HepG2 (cell line): ENCODE measurements at places on chromosomes 7 and 10. TPM values are rescaled to one million over a fixed set of nuclear protein-coding genes. Genes with fewer than 3 reads are reported as not detected.

Gene CXCL12
- polyA plus RNA-seq: not detected in 2 replicates

- DNase-seq: no peak
Measured at GRCh38 chr10:132613566-132614348, 76.2 kb downstream of the INPP5A start.

- DNase-seq: no peak
Measured at GRCh38 chr7:157299613-157300368, 37.0 kb upstream of the DNAJB6 start.

DNA sequence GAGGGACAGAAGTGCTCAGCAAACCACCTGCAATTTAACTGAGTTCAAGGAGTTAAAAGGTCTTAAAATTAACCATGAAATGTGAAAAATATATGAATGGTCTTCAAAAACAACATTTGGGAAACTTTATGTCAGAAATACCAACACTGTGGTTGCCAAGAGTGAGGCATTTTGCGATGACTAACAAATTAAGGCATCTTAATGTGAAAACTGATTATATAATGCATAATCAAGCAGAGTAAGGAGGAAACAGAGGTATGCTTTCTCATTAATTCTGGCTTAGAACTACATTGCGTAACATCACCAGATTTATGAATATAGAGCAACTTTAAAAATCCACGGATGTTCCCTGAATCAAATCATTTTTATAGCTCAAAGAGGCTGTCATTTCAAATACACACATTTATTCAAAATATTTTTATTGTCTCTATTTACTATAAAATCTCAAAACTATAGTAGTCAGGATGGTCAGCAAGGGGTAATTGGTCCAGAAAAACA is 335.5 kb downstream of the LRRTM3 start:
- no peak for DNase-seq

Gene C10orf143
- 0.21 and 0.42 TPM in 2 replicates for polyA plus RNA-seq

Gene C10orf67
- polyA plus RNA-seq: not detected in 2 replicates

- no peak for DNase-seq
Measured at GRCh38 chr7:47221826-47222225, 360.1 kb downstream of the TNS3 start.

- DNase-seq: no peak
Measured at GRCh38 chr10:80154978-80155695, 22.6 kb downstream of the PLAC9 start.

- peak; percentile 40 for DNase-seq
Measured at GRCh38 chr7:75740846-75741497, 2.2 kb upstream of the HIP1 start.

- no peak for DNase-seq
Measured at GRCh38 chr10:96686514-96686913, 33.8 kb downstream of the PIK3AP1 start.

Gene GSTO2
- polyA plus RNA-seq: 5.8 and 7.9 TPM in 2 replicates

- DNase-seq: no peak
Measured at GRCh38 chr7:27295236-27295635, 52.6 kb downstream of the EVX1 start.

DNA sequence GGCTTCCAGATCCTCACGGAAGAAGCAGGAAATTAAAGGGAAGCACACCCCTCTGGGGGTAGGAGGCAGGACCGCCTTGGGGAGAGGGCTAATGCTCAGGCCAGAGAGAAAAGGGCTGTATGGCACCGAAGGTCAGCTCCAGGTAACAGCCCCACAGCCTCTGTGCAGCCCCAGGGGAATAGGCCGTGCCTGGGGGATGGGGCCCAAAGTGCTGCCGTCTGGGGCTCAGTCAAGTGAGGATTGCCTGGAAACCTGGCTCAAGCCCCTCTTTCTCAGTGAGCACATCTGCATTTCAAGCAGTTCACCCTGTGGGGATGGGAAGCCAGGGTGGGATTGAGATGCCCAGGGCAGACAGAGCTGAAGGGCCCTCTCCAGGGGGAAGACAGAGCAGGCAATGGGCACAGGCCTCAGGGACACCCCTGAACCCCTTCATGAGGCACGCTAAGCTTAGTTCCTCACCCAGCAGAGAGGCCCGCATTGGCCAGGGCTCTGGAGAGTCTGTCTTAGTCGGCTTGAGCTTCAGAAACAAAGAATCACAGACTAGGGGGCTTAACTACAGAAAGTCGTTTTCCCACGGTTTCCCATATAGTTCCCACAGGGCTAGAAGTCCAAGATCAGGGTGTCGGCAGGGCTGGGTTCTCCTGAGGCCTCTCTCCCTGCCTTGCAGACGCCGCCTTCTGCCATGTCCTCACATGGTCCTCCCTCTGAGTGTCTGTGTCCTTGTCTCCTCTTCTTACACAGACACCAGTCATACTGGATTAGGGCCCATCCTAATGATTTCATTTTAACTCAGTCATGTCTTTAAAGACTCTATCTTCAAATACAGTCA is 118.2 kb downstream of the PTPN20 start:
- DNase-seq: no peak

DNA sequence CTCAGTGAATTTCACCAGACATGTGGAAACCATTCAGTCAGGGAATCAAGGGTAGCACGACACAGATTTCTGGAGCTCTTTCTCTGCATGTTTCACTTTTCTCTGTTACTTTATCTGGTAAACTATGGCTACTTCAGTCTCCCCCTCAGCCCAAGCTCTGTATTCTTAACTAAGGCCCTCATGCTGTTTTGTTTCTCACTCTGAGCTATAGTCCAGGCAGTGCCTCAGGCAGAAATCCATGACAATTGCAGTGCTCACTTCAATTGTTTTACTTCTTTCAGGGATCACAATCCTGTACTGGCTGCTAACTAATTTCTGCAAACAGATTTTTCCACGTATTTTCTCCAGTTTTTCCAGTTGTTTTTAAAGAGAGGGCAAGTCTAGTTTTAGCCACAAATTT is 1599.9 kb upstream of the LRRTM3 start:
- DNase-seq: no peak

DNA sequence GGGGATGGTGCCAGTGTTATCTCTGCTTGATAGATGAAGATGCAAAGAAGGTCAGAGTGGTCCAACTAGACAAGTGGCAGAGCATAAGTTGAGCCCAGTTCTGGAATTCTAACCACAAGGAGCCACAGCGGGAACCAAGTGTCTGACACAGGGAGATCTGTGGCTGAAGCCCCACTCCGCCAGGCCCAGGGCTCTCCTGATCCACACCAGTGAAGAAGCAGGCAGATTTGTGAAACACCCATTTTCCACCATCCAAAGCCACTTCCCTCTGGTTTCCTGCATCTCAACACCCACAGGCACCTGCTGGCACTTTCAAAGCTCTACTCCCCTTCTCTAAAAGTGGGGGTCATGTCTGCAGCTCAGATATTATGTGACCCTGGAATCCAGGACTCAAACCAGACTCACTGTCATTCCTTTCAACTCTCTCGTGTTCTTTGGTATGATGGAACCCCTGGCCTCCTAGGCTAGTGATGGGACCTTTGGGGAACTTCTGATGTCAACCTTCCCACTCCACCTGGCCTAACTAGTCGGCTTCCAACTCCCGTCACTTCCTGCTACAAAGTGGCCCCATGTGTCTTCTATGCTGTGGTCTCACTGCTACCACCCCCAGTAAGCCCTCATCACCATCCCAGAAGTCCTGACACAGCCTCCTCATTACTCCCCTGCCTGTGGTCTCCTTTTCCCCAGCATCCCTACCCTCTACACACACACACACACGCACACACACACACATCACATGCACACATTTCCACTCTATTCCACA is 177.6 kb downstream of the GRID1 start:
- no peak for DNase-seq

GRCh38 chr10:32323051-32323450 is 23.9 kb downstream of the EPC1 start:
- no peak for DNase-seq

DNA sequence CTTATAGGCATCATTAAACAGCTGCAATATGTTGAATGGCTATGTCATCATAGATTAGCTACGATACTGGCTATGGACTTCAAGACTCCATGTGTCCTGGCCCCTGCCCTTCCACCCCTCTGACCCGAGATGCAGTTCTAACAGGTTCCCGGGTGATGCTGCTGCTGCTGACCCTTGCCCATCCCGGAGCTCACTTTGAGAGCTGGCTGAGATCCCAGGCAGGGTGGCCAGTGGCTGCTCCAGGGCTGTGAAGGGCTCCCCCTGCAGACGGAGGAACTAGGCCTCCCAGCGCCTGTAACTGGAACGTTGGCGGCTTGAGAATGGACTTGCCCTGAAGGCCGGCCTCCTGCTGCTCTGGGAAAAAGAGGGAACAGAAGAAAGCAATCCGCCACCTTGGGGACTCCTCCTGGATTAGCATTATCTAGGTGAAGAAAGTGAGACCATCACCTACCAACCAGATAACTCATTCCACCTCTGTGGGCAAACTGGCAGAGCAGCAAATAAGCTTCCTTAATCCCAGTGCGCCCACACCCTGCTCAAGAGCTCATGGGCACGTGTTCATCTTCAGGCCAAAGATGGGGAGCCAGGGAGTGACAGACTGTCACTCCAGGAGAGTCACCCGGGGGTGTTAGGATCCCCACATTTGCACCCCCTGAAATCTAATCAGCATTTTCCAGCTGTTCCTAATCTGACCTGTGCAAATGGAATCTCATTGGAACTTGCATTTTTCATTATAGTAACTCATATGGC is 56.8 kb downstream of the PARP12 start:
- DNase-seq: peak; percentile 48

- DNase-seq: no peak
Measured at GRCh38 chr10:8919280-8919679, 864.8 kb downstream of the GATA3 start.

DNA sequence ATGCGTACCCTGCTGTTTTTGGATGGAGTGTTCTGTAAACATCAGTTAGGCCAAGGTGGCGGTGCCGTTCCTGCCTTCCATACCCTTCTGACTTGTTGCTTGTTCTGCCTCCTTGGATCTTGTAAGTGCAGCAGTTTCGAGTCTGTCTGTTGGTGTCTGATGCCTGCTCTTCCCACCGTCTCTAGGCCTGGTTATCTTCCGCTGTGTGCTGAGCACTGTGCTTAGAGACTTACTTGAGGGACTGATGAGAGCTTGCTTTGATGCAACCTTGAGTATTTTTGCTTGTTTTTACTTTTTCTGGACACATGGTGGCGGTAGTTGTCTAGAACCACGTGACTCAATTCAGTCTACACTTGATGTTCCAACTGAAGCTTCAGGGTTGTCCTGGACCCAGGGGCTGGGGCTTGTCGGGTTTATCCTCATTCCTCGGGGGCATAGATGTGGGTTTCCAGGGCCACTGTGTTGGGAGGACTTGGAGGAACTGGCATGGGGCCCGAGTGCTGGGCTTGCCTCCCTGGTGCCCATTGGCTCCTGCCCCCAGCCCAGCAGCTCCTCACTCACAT is 14.4 kb upstream of the SPRN start:
- peak; percentile 17 for DNase-seq

Gene HDAC9
- polyA plus RNA-seq: 0.05 and 0.09 TPM in 2 replicates

GRCh38 chr10:23359692-23360380 is 15.2 kb upstream of the C10orf67 start:
- DNase-seq: no peak

DNA sequence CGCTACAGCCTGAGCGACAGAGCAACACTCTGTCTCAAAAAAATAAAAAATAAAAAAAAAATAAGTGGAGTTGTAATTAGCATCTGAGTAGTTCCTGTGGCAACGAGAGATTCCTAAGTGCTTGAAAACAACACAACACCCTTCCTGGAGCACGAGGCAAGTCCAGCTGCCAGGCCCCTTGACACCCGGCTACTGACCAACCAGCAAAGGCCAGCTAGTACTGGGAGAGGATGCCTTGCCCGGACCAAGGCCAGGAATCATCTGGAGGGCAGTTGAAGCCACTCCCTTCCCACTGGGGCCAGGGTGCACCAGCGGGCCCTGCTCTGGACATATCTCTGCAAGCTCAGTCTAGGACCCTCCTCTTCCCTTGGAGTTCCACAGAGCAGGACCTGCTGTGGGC is 536 bp downstream of the C10orf105 start:
- no peak for DNase-seq

Gene CALHM3
- polyA plus RNA-seq: not detected in 2 replicates

Gene GPER1
- polyA plus RNA-seq: 12.7 and 16.4 TPM in 2 replicates

DNA sequence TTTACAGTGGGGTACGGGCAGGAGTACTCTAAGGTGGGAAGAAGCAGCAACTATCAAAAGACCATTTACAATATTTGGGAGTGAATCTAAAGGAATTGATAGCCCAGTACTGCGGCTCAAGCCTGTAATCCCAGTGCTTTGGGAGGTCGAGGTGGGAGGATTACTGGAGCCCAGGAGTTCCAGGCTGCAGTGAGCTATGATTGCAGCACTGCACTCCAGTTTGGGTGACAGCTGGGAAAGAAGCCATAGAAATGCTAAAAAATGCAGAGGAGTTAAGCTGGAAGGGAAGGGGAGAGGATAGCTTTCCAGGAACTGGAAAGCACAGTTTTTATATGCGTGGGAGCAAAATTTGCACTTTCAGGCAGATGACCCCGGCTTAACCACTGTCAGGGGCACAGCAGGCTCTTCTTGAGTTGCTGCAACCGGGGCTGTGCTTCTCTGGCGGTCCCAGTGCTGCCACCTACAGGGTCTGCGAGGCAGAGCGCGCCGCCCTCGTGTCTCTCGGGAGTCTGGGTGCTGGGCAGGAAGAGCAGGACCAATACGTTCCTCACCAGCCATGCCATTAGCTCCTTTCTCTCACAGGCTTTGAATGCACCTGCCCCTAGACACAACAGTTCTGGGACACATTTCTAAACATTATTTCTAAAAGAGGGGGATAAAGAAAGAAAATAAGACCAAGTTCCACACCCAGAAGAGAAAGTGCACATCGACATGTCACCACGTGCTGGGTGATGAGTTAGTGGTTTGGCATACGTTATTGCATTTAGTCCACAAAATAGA is 10.1 kb upstream of the BMPER start:
- peak; percentile 41 for DNase-seq

DNA sequence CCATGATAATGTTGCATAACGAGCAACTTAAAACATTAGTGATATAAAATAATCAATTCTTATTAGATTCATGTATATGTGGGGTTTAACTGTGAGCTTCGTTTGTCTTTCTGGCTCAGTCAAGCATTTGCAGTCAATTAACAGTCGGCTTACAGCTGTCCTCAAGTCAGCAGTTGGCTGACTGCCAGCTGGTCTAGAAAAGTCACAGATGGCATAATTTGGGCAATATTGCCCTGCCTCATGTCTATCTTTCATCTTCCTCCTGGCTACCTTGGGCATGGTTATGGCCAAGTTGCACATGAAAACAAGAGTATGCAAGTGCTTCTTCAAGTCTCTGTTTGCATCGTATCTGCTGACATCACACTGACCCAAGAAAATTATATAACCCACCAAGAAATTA is 186.1 kb upstream of the ZWINT start:
- DNase-seq: no peak
